ENCODE measurements at places on chromosomes 3 and 15.

DNA sequence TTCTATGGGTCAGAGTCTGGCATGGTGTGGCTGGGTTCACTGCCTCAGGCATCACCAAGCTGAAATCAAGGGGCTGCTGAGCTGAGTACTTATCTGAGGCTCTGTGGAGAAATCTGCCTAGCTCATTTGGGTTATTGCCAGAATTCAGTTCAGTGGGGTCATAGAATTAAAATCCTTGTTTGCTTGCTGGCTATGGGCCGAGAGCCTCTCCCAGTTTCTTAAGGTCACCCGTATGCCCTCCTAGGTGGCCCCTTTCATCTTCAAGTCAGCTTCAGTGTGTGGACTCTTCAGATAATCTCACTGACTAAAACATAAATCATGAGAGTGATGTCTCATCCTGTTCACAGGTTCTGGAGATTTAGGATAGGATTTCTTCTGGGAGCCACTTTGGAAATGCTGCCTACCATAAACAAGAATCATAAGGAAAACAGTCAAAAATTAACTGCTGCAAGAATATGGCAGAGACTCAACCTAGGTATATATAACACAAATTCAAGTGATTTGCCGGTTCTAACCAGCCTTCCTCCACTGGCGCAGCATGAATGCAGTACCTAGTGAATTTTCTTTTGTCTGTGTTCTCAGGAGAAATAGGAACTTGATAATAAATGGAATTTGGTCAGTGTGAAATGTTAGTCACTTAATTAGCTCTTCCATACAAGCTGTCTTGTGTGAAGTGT, 5.3 kb downstream of the CP start:
- DNase-seq, result peak; percentile 8

- DNase-seq, result no peak
These were observed 984 bp downstream of the RNU6-1 start for GRCh38 chr15:67838789-67839332.

- no peak for DNase-seq
These were observed 38.4 kb upstream of the ALCAM start for GRCh38 chr3:105328338-105328730.

DNA sequence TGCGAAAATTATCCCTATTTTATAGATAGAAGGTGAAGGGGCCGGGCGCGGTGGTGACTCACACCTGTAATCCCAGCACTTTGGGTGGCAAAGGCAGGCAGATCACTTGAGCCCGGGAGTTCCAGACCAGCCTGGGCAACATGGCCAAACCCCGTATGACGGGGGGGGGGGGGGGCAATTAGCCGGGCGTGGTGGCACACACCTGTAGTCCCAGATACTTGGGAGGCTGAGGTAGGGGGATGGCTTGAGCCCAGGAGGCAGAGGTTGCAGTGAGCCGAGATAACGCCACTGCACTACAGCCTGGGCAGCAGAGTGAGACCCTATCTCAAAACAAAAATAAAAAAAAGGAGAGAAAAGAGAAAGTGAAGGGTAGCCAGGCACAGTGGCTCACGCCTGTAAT, 1.4 kb downstream of the AAGAB start:
- DNase-seq, result no peak

GRCh38 chr3:6367171-6367570, 493.7 kb upstream of the GRM7 start:
- DNase-seq, result no peak

- no peak for DNase-seq
These were observed 13.9 kb upstream of the PODXL2 start for GRCh38 chr3:127614928-127615589.

DNA sequence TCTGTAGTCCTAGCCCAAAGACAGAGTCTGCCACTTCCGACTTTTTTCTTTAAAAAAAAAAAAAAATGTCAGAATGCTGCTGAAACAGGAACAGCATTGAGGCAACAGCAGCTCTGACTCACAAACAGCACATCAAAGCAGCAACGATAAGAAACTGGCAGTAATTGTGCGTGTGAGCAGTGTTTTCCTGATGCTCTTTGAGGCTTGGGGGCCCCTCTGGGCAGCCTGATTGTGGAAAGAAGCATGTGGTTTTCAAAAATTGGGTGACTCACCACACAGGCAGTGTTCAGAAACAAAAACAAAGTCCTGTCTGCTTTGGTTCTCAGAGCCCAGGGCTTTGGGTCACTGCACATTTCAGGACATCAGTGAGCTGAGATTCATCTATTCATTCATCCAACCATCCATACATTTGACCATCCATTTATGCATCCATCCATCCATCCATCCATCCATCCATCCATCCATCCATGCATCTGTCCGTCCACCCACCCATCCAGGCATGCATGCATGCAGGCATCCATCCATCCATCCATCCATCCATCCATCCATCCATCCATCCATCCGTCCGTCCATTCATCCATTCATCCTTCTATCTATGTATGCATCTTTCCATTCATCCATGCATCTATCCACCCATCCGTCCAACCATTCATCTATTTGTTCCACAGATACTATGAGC, 308.4 kb downstream of the RPLP1 start:
- DNase-seq, result no peak

- no peak for DNase-seq
These were observed 18.4 kb downstream of the ZBTB38 start for GRCh38 chr3:141386611-141387111.

GRCh38 chr3:177157492-177157891, 39.8 kb downstream of the TBL1XR1 start:
- DNase-seq, result no peak

DNA sequence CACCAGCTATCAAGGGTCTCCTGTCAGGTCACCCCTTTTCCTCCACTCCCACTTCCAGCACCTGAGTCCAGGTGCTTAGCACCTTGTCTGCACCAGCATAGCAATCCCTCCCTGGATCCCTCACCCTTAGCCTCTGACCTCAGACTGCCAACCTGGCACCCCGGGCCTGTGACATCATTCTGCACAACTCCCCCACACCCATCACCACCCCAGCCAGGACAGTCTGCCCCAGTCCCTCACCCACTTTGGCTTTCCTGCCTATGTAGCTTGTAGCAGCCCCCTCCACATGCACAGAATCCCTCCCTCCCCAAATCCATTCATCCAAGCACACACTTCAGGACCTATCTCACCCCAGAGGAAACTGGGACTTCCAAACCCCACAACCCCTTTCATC, 819 bp upstream of the PLXNB1 start:
- no peak for DNase-seq

DNA sequence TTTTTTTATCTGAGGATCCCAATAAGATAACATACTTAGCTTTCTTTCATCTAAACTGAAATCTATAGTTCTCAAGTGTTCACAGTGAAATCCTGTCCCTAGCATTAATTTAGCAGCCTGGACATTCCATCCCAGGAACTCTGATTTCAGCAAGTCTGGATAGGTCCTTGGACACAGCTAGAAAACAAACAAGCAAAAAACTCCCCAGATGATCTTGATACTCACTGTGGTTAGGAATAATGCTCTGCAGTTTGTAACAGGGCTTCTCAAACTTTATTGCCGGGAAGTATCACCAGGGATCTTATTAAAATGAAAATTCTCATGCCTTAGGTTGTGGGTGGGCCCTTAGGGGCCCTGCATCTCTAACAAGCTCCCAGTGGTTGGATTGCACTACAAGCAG, 24.3 kb downstream of the THBS1 start:
- no peak for DNase-seq

Data from DMS79 treated with DMSO at 0.1 percent for 48 hours (cell line).